ENCODE measurements at places on chromosomes 12 and 14. TPM values are rescaled to one million over a fixed set of nuclear protein-coding genes. Genes with fewer than 3 reads are reported as not detected.

The ARHGAP9 gene
- 0.44 TPM for total RNA-seq

The SLCO1B1 gene
- total RNA-seq, result 0.27 TPM

The PLD4 gene
- not detected for total RNA-seq

The LGR5 gene
- total RNA-seq, result 0.07 TPM

The EML5 gene
- 0.96 TPM for total RNA-seq

The PIWIL1 gene
- not detected for total RNA-seq

The GZMH gene
- total RNA-seq, result not detected

The PLA2G1B gene
- total RNA-seq, result not detected

The NEUROD4 gene
- not detected for total RNA-seq

The CCDC197 gene
- total RNA-seq, result not detected

The FERMT2 gene
- 64.2 TPM for total RNA-seq

Measured in M059J (cell line).